SJCRH30 (cell line): ENCODE measurements at places on chromosomes 2 and 18.

DNA sequence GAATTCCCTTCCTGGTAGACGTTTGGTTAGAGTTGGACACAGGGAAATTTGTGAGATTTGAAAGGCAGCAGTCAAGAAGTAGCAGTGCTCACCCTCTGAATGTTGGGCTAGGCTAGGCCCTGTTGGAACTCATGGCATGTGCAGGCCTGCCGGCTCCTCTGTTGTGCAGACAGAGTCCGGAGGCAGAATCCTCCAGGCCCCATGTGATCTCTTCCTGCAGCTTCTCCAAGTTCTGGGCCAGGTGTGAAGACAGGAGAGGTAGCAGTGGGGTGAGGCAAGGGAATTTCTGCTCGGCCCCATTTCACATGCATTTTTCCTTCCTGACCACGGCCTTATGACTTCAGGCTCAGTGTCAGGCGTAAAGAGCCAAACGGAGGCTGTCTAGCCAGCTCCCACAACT lies 36.9 kb upstream of the RAB31 start:
- no peak for DNase-seq

DNA sequence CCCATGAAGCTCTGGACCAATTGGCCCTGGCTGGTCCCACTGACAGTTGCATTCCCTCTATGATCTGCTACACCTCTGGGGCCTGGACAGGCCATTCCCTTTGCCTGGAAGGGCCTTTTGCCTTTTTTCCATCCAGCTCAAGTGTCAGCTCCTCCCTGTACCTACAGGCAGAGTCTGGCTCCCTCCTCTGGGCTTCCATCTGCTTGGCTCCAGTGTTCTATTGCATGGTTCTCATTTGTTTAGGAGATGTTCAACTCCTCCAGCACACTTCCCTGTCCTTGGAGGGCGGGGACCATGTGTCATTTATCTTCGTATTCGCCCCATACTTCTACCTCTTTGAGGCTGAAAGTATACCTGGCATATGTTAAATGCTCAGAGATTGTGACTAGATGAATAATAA lies 61.1 kb downstream of the PRKCE start:
- no peak for DNase-seq

DNA sequence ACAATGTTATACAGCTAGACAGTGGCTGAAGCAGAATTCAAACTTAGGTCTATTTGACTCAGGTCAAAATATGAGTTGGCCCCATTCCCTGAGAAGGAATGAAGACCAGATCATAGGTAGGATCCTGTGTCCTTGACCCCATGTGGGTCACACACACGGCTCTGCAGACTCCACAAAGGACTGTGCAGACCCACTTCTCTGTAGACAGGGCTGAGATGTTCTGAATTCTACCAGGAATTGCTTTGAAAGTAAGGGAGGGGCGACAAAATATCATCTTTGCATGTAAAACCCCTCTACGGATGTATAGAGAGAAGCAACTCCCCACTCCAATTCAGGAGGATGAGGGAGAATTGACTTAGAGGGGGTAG lies 62.3 kb upstream of the CTIF start:
- DNase-seq = no peak

DNA sequence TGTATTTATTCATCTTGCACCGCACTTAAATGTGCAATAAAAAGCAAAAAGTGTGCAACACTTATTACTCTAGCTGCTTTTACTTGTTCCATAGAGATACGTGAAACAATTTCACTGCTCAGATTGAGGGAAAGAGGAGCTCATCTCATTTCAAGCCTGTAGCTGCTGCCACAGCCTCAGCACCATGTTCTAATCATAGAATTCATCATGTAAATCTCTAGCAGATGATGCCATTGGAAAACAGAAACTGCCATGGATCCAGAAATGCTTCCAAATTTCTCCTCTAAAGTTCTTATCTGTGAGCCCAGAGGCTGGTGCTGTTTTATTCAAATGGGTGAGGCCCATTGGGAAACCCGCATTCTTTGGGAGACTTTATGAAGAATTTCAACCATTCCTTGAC lies 2.0 kb downstream of the CDC42EP3 start:
- DNase-seq = no peak

DNA sequence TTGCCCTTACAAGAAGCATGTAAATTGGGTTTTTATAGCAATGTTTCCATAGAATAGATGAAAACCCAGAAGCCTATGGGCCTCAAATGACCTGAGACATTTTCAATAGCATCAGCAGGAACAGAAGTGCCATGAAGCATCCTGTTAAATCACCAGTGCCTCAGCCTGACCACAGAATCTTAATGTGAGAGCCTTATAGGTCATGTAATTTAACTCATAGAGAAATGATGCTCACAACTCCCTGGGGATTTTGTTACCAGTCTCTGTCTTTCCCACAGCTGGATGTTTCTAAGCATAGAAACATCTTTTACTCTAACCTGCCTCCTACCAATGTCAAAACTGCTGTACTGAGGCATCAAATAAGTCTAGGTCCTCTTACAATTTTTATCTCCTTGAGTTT lies 295.8 kb upstream of the ACVR2A start:
- no peak for DNase-seq
